ENCODE measurements at places on chromosomes 6 and 20.

- no peak for DNase-seq
These were observed 5.0 kb downstream of the TMEM239 start for GRCh38 chr20:2820896-2821869.

DNA sequence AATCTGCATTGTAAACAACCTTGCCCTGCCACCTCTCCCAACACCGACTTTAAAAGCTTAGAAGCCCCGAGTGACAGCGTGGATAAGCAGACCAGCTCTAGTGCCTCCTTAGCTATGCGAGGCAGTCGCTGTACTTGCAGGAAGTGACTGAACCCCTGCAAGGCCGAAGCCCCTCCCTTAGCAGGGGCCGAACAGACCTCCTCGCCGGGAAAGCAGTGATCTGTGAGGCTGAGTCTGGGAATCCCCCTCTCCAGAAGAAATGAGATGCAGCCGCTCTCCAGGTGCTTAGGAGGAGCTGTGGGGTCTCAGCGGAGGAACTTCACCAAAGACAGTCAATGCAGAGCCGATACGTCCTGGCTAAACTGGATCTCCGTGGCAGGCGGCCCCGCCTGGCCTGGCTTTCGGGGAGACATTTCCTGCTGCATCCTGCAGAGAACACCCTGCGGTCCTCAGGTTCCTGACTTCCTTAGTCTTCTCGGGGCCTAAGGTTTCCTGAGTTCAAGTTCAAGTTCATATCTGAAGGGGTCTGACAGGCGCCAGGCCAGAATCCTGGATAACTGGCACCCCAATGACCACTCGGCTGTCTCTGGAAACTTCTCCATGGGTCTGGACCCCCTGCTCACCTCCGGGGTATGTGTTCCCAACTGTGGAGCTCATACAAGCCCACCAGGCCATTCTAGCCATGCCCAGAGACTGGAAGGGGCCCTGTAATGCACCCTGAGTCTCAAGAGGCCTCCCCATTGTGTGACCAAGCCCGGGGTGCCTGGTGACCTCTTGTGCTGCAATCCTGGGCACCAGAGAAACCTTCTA lies 20.4 kb upstream of the FRMD1 start:
- DNase-seq: no peak

- DNase-seq: no peak
These were observed 13.1 kb upstream of the PBOV1 start for GRCh38 chr6:138231381-138231886.

DNA sequence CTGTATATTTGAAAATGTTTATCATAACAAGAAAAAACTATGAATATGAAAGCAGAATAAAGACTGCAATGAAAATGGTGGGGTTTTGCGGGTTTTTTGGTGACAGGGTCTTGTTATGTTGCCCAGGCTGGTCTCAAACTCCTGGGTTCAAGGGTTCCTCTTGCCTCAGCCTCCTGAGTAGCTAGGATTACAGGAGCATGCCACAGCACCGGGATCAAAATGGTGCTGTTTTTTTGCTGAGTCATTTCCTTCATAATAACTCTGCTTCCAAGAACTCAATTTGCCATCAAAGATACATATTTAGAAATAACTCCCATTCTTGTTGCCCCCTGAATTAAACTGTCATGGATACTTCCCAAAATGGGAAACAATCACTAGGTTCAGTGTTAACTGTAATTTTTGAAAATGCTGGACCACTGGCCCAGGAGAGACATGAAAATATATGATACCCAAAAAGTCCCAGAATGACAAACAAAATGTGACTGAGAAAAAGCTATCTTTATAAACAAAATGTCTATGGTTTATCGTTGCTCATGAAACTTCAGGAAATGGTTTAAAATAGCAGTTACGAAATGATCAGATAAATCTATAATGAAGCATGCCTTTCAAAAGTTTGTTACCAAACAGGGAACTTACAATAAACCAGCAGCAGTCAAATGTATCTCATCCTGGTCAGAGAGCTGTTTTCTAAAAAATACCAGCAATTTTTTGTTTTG lies 32.2 kb downstream of the ILRUN start:
- DNase-seq: no peak

DNA sequence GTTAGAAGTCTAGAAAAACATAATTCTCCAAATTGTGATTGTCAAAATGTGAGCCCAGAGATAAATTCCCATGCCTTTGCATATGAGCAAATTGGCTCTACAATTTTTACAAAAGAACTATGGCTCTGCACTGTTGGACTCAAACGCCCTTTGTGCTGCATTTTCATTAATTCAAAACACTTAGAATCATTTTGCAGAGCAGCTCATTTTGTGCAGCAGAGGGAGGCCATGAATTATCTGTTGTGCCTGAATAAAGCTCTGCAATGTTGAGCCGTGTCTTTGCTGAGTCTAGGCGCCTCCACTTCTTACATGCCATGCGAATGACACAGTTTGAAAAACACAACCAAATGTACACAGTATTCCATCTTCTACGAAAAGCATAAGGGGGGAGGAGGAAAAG lies 230.2 kb downstream of the PRKN start:
- no peak for DNase-seq

All from neural crest cell (in vitro differentiated cells).